ENCODE measurements at places on chromosomes 7 and 10. TPM values are rescaled to one million over a fixed set of nuclear protein-coding genes. Genes with fewer than 3 reads are reported as not detected.
A peak's percentile ranks its signal among the peaks of the same experiment; 100 is the strongest.

The TNS3 gene
- total RNA-seq = 117 TPM

DNA sequence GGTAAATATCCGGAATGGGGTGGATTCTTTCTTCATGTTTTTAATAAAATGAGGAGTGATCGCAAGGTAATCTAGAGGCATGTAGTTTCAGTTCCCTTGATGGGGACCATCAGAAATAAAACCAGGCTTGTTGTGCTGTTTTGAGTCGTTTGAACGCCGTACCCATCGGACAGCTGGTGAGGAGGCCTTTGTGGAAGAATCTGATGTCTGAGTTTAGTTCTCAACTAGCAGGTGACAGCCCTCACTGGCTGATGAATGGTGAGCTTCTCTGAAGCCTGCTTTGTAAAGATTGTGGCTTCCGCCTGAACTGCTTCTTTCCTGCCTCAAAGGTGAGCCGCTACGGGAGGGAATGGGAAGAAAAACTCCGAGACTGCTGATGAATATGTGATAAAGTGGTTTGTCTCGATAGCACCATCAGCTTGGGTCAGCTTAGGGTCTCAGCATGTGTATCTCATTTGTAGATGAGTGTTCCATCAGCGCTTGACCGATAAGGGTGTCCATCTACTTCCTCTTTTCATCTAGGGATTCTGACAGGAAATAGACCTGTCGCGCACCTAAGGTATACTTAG lies 977 bp downstream of the TMEM248 start:
- H3K4me1 ChIP-seq = no peaks in the 10 kb centered on the region
- H3K27me3 ChIP-seq = no peaks in the 10 kb centered on the region
- DNase-seq = no peak
- H3K4me3 ChIP-seq = peak overlapping the region; percentile 89

- no peak overlapping the region for H3K4me3 ChIP-seq
- H3K4me1 ChIP-seq = no peaks in the 10 kb centered on the region
- H3K36me3 ChIP-seq = no peaks in the 10 kb centered on the region
- no peaks in the 10 kb centered on the region for H3K27me3 ChIP-seq
- no peak overlapping the region for H3K27ac ChIP-seq
Observed at GRCh38 chr7:13800694-13801448, 188.6 kb downstream of the ETV1 start.

The NEUROD6 gene
- total RNA-seq = not detected

The MAT1A gene
- total RNA-seq = 0.13 TPM

The TUBGCP2 gene
- 40.0 TPM for total RNA-seq

The ADRB1 gene
- total RNA-seq = 0.12 TPM

DNA sequence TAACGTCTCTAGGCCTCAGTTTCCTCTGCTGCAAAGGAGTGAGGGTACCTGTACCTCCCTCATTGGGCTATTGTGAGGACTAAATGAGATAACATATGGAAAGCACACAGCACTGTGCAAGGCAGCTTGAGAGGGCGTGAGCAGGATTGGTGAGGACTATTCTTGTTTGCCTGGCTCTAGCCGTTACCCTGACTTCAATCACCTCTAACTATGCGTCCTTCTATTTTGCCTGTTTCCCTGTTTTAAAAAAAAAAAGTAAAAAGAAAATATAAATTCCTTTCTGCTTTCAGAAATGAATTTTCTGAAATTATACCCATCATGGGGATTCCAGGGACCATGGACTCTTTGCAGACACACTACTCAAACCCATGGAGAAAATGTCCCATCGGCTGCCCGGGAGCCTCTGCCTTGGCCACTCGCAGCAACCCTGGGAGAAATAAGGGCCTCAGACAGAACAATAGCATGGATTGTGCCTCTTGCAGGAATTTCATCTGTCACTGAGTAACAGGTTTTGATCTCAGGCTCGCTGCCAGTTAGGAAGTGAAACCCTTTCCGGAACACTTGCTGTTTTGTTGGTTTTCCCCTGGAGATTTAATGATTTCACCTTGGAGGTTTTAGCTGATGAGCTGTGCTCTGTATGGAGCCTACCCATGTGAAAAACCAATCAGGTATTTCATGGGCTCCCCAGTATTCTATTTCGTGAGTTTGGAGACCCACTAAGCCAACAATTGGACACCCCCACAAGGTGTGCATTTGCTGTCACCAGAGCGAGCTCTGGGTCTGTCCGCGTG lies 55.6 kb downstream of the STEAP1B start:
- no peak overlapping the region for H3K27ac ChIP-seq
- H3K4me3 ChIP-seq = no peak overlapping the region
- no peaks in the 10 kb centered on the region for H3K4me1 ChIP-seq
- no peaks in the 10 kb centered on the region for H3K27me3 ChIP-seq
- DNase-seq = no peak
- no peaks in the 10 kb centered on the region for H3K36me3 ChIP-seq

DNA sequence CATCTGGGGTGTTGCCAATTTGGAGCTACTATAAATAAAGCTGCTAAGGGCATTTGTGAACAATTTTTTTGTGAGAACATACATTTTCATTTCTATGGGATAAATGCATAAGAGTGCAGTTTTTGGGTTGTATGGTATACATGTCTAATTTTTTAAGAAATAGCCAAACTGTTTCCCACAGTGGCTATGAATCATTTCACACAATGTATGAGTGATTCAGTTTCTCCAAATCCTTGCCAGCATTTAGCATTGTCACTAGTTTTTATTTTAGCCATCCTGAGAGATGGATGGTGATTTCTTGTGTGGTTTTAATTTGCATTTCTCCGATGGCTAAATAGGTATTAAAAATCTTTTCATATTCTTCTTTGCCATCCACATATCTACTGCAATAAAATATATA lies 105.3 kb downstream of the AMPH start:
- no peaks in the 10 kb centered on the region for H3K27me3 ChIP-seq
- H3K4me1 ChIP-seq = no peaks in the 10 kb centered on the region
- no peak overlapping the region for H3K27ac ChIP-seq
- H3K4me3 ChIP-seq = no peak overlapping the region
- no peaks in the 10 kb centered on the region for H3K36me3 ChIP-seq

DNA sequence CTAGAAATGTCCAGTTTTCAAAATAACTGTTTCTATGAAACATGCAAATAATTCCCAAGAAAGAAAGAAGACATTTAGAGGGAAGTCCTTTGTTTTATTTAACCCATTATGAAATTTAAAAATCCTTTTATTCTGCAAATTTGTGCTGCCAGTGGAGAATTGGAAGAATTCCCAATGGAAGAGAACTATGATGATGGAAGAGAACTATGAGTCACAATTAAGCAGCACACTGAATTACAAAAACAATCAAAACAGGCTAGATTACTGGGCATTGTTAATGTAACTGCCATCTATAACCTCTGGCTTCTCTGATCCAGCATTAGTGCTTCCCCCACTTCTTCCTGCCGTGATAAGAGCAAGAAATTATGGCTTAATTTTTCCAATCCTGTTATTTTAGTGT lies 126.2 kb upstream of the FEZF1 start:
- no peaks in the 10 kb centered on the region for H3K27me3 ChIP-seq
- no peak overlapping the region for H3K4me3 ChIP-seq
- H3K4me1 ChIP-seq = no peaks in the 10 kb centered on the region
- no peak for DNase-seq

The FAM241B gene
- 6.6 TPM for total RNA-seq

The SAMD9L gene
- total RNA-seq = 23.1 TPM

The PRF1 gene
- 3.2 TPM for total RNA-seq

- no peaks in the 10 kb centered on the region for H3K4me1 ChIP-seq
- H3K36me3 ChIP-seq = no peaks in the 10 kb centered on the region
- no peaks in the 10 kb centered on the region for H3K27me3 ChIP-seq
- DNase-seq = no peak
- no peak overlapping the region for H3K27ac ChIP-seq
- no peak overlapping the region for H3K4me3 ChIP-seq
Observed at GRCh38 chr7:14085901-14086300, 96.4 kb upstream of the ETV1 start.

The NPSR1 gene
- total RNA-seq = not detected

- no peak overlapping the region for H3K27ac ChIP-seq
- DNase-seq = no peak
- H3K27me3 ChIP-seq = no peaks in the 10 kb centered on the region
- no peaks in the 10 kb centered on the region for H3K4me1 ChIP-seq
Observed at GRCh38 chr7:36192053-36192824, 39.2 kb downstream of the EEPD1 start.

The CALD1 gene
- total RNA-seq = 1,700 TPM

The MEIG1 gene
- not detected for total RNA-seq

The NUTM2E gene
- total RNA-seq = not detected

GRCh38 chr10:71589617-71590551 lies 129.7 kb downstream of the C10orf105 start:
- no peaks in the 10 kb centered on the region for H3K27me3 ChIP-seq
- H3K27ac ChIP-seq = no peak overlapping the region
- H3K4me1 ChIP-seq = no peaks in the 10 kb centered on the region

The BMPER gene
- 14.0 TPM for total RNA-seq

The FAM24B gene
- 1.2 TPM for total RNA-seq

DNA sequence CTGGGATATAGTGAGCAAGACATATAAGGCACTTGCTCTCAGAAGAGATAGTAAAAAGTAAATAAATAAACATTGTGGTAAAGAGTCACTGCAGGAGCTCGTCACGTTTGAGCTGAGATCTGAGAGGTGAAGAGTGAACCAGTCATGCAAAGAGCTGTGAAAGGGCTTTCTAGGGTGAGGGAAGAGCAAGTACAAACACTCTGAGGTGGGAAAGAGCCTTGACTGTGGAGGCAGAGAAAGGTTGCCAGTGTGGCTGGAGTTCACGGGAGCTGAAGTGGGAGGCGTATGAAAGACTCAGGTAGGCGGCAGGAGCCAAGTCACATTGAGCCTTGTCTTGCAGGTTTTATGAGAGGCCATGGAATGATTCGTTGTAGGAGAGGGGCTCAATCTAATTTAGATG lies 141.0 kb downstream of the C1GALT1 start:
- no peak for DNase-seq
- no peak overlapping the region for H3K4me3 ChIP-seq
- H3K27me3 ChIP-seq = no peaks in the 10 kb centered on the region
- H3K4me1 ChIP-seq = no peaks in the 10 kb centered on the region

DNA sequence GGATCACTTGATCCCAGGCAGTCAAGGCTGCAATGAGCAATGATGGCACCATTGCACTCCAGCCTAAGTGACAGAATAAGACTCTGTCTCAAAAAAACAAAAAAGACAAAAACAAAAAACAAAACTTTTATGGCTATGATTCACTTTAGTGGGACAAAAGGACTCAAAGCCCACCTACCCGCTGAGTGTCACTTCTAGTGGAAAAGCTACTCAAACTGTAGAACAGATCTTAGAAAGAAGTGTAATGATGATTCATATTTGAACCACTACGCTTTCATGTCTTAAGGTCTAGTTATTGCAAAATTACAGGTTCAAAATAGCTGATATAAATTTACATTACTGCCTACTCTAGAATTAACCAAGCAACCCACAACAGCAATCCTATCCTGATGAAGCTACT lies 47.1 kb upstream of the OTUD1 start:
- no peaks in the 10 kb centered on the region for H3K36me3 ChIP-seq
- H3K4me3 ChIP-seq = no peak overlapping the region
- H3K27me3 ChIP-seq = no peaks in the 10 kb centered on the region
- no peaks in the 10 kb centered on the region for H3K4me1 ChIP-seq
- no peak for DNase-seq

The CDC14C gene
- not detected for total RNA-seq

- no peak overlapping the region for H3K4me3 ChIP-seq
- no peaks in the 10 kb centered on the region for H3K36me3 ChIP-seq
- H3K27me3 ChIP-seq = no peaks in the 10 kb centered on the region
- no peaks in the 10 kb centered on the region for H3K4me1 ChIP-seq
- no peak overlapping the region for H3K27ac ChIP-seq
Observed at GRCh38 chr10:42941295-42941644, 135.6 kb upstream of the RET start.

GRCh38 chr10:7449063-7449695 lies 38.3 kb upstream of the SFMBT2 start:
- no peak for DNase-seq
- H3K4me1 ChIP-seq = no peaks in the 10 kb centered on the region
- no peak overlapping the region for H3K4me3 ChIP-seq
- no peak overlapping the region for H3K27ac ChIP-seq

The HSPA12A gene
- 15.3 TPM for total RNA-seq

DNA sequence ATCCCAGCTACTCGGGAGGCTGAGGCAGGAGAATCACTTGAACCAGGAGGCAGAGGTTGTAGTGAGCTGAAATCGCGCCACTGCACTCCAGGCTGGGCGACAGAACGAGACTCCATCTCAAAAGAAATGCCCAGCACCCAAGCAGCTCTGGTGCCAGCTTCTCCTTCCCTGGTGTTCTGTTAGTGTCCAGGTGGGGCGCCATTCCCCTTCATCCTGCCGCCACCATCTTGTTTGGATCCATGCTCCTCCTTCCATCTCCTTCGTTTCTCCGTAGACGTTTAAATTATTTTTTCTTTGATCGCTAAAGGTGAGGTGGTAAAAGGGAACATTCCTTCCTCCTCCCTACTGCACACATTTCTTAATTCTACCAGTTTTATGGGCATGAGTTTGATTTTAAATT lies 30.3 kb downstream of the PROSER2 start:
- DNase-seq = no peak
- no peaks in the 10 kb centered on the region for H3K27me3 ChIP-seq
- peaks cover 4% of the 10 kb centered on the region for H3K36me3 ChIP-seq
- H3K4me3 ChIP-seq = no peak overlapping the region
- H3K27ac ChIP-seq = no peak overlapping the region

GRCh38 chr10:58943256-58943890 lies 233.1 kb upstream of the PHYHIPL start:
- no peak overlapping the region for H3K27ac ChIP-seq
- no peaks in the 10 kb centered on the region for H3K4me1 ChIP-seq
- H3K27me3 ChIP-seq = no peaks in the 10 kb centered on the region
- H3K4me3 ChIP-seq = no peak overlapping the region

The ZPBP gene
- total RNA-seq = not detected

GRCh38 chr7:123198111-123198510 lies 1.7 kb downstream of the SLC13A1 start:
- DNase-seq = no peak
- H3K27me3 ChIP-seq = no peaks in the 10 kb centered on the region
- H3K4me1 ChIP-seq = no peaks in the 10 kb centered on the region
- H3K27ac ChIP-seq = no peak overlapping the region

The LRRC18 gene
- not detected for total RNA-seq

- H3K36me3 ChIP-seq = no peaks in the 10 kb centered on the region
- no peaks in the 10 kb centered on the region for H3K4me1 ChIP-seq
- no peak overlapping the region for H3K4me3 ChIP-seq
- H3K27me3 ChIP-seq = no peaks in the 10 kb centered on the region
Observed at GRCh38 chr10:48470893-48471805, 133.7 kb downstream of the ARHGAP22 start.

The BAG3 gene
- total RNA-seq = 85.1 TPM

The CALML3 gene
- total RNA-seq = not detected

DNA sequence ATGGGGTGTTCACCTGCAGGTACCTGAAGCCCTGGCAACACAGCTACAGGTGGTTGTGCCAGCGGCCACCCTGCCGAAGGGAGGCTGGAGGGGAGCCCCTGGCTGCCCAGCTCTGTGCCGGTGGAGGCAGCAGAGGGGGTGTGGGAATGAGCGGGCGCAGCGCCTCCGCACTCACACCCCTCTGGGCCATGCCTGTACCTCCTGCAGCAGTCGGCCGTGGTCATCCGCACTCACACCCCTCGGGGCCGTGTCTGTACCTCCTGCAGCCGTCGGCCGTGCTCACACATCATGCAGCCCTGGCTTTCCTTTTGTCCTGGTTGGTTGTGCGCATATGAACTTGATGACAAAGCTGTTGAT lies 1.7 kb downstream of the ZNF511 start:
- H3K4me1 ChIP-seq = no peaks in the 10 kb centered on the region
- peak; percentile 78 for DNase-seq
- no peak overlapping the region for H3K4me3 ChIP-seq
- H3K27ac ChIP-seq = no peak overlapping the region
- no peaks in the 10 kb centered on the region for H3K36me3 ChIP-seq

- no peak overlapping the region for H3K4me3 ChIP-seq
- no peak for DNase-seq
- H3K27ac ChIP-seq = no peak overlapping the region
- no peaks in the 10 kb centered on the region for H3K36me3 ChIP-seq
- no peaks in the 10 kb centered on the region for H3K4me1 ChIP-seq
- no peaks in the 10 kb centered on the region for H3K27me3 ChIP-seq
Observed at GRCh38 chr7:45581271-45581780, 7.2 kb downstream of the ADCY1 start.

All from aorta (tissue), 5 donors.